Effector memory CD4-positive, alpha-beta T cell (primary cell): ENCODE measurements at places on chromosomes 16 and 17.
A peak's percentile ranks its signal among the peaks of the same experiment; 100 is the strongest.

GRCh38 chr16:4944333-4945281, 7.7 kb upstream of the PPL start:
- DNase-seq, result no peak

GRCh38 chr17:34579017-34579946, at the start of gene TMEM132E:
TMEM132E (plus strand) TSS chr17:34579582; CDS start chr17:34581077, 1,495 bp downstream.
- DNase-seq, result no peak

GRCh38 chr17:28530250-28530649, 22.2 kb downstream of the UNC119 start:
- no peak for DNase-seq

DNA sequence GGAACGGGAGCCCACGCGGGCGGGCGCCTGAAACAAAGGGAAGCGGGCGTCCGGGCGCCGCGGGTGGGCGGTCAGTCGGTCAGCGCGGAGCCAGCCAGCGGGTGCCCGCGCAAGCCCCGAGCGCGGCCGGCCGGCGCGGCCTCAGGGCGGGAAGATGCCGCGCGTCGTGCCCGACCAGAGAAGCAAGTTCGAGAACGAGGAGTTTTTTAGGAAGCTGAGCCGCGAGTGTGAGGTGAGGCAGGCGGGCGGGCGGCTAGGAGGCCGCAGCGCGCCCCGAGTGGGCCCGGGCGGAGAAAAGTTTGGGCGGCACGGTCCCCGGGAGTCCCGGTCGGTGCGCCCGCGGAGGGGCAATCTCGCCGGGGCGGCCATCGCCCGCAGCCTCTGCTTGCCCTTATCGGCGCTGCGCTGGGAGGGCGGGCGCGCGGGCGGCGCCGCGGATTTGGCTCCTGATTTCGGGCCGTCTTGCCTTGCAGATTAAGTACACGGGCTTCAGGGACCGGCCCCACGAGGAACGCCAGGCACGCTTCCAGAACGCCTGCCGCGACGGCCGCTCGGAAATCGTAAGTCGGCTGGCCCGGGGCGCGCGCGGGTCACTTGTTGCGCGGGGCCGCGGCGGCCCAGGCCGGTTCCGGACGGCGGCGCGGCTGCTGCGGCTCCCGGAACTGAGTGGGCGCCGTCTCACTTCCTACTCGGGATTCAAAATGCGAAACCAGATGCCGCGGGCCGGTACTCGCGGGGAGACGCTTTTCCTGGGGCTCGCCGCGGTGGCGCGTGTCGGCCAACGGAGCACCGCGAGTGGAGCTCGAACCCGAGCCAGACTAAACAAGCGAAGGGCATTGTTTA, 526 bp downstream of the CBFB start:
- peak; percentile 49 for DNase-seq

GRCh38 chr17:33682599-33682998, 389.5 kb upstream of the ASIC2 start:
- no peak for DNase-seq

DNA sequence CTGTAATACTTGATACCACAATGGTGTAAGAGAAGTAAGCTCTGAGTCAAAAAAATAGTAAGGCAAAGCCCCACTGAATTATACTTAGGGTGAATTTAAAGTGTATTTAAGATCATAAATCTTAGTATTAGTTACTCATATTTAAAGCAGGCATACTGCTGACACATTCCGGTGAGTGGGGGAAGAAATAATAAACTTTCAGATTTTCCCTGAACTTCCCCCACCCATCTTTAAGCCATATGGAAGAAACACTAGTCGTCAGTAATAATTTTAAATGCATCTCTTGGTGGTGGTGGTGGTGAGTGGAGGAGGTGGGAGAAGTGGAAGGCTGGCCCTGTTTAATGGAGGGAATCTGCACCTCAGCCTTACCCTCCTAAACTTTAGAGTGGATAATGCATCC, 20.5 kb downstream of the MPHOSPH6 start:
- DNase-seq, result no peak

DNA sequence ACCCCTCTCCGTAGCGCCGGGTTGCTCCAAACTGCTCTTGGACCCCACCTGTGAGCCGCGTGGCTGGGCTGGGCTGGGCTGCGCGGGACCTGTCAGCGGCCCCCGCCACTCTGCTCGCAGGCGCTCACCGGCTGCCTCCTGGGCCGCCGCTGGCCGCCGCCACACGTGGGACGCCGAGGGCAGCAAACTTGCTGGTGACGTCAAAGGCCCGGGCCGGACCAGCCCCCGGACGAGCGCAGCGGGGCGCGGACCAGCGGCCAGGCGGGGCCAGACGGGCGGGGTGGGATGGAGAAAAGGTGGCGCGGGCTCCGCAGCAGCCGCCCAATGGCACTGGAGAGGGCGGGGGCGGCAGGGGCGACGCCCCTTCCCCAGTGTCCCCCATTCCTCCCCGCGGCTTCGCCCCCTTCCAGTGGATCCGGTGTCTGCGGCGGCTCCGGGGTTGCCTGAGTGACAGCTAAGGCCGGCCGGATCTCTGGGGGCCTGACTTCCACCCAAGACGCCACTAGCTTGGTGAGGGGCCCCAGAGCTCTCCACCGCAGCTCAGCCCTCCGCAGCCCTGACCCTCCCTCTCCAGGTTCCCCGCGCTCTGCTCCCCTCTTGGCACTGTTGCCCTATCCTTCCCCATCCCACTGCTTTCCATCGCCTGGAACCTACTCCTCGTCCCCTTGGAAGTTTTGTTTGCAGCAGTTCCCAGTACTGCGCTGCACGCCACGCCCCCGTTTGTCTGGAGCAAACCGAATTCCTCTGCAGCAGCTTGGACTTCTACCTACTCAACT, at the start of gene HS3ST3A1:
Gene HS3ST3A1 (minus strand): TSS at position 154 of the 776 bp plus-strand sequence. CDS start 800 bp downstream, outside the sequence.
- no peak for DNase-seq

- no peak for DNase-seq
These were observed 14.8 kb upstream of the WFDC1 start for GRCh38 chr16:84279881-84280280.

DNA sequence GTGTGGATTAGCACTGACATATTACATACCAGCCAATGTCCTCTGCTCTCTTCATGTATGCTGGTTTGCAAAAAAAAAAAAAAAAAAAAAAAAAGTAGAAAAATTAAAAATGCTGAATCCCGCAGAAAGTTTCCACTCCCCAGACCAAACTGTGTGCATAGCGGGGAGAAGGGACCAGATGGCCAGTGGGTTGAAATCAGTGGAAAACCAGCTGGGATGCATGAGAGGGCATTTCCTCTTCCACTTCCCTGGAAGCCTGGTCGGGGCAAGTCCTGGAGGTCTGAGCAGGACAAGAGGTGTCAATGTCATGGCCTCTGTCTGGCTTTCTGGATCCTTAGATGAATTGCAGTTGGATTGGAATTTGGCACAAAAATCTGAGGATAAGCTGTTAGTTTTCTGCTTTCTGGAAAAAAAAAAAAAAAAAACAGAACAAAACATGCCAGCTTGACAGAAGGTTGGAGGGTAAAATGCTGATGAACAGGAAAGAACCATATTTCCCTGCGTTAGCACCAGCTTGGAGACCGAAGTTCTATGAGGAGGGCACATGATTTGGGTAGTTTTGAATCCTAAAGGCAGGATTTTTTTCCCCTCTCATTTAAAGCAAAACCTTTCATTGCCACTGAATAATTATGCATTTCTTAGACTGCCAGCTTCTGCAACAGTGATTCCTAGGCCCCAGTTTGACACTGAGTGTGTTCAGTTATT, 941.5 kb upstream of the EEF2KMT start:
- DNase-seq, result no peak

DNA sequence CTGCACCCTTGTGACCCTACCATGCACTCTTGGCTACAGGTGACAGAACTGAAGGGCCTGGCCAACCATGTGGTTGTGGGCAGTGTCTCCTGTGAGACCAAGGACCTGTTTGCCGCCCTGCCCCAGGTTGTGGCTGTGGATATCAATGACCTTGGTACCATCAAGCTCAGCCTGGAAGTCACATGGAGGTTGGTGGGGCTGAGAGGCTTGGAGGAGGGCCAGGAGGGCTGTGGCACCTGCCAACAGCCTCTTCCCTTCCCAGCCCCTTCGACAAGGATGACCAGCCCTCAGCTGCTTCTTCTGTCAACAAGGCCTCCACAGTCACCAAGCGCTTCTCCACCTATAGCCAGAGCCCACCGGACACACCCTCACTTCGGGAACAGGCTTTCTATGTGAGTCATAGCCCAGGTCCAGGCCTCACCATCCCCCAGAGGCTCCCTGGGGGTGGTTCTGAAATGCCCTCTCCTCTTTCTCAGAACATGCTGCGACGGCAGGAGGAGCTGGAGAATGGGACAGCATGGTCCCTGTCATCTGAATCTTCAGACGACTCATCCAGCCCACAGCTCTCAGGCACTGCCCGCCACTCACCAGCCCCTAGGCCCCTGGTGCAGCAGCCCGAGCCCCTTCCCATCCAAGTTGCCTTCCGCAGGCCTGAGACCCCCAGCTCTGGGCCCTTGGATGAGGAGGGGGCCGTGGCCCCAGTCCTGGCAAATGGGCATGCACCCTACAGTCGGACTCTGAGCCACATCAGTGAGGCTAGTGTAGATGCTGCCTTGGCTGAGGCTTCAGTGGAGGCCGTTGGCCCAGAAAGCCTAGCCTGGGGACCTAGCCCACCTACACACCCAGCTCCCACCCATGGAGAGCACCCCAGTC, 13.0 kb downstream of the RIPOR1 start:
- DNase-seq, result no peak

DNA sequence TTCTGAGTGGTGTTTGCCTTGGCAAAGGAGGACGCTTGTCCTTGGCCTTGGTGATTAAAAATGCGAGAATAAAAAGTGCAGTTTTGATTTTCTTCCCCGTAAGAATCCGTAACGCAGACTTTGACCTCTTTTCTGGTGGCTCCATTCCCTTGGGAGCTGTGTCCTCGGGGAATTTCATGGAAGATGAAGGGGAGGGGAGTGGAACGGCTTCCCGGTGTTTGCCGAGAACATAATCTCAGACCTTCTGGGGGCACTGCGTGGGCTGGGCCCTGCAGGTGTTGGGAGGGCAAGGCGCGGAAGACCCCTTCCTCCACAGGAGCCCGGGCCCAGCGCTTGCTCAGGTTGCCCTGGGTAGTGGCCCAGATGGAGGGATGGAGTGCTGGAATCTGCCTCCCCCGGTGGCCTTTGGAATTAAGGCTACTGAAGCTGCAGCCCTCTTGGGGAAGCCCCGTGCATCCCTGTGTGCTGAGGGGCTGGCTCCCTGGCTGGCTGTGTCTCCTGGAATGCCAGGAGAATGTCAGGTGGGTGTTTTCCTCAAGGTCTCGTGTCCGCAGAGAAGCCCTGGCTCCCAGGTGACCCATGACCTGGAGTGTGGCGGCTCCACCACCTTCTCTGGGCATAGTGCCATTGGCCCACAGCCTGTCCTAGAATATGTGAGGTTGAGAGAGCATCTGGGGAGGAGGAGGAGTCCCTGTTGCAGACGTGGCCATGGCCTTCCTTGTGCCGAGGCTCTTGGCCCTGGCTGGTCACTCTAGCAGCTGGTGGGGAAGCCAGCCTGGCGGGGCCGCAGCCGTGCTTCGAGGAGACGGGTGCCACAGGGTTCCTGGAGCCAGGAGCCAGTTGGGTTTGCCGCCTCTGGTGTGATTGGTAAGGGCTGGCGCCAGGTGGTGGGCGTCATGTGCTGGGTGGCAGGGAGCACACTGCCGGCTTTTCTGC, 3.1 kb downstream of the BAIAP2 start:
- DNase-seq, result no peak

DNA sequence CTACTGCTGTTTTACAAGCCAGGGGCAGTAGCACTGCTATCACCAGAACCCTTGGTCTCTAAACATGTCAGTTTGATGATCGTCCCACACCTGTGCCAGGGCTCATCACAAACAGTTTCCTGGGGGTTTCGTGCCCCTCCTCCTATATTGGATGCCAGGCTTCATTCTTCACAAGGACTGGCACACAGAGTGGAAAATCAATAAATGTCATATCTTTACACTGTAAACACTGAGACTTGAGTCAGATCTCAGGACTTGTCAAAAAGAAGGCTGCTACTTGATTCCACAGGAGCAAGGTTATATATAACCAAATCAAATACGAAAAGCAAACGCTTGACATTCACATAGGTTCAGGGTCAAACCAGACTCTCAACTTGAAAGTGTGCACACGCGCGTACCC, 39.3 kb upstream of the CLEC18B start:
- no peak for DNase-seq

- no peak for DNase-seq
These were observed 84.4 kb upstream of the XYLT1 start for GRCh38 chr16:17555176-17555575.
